SJSA1 (cell line): ENCODE measurements at places on chromosomes 11 and 22.

DNA sequence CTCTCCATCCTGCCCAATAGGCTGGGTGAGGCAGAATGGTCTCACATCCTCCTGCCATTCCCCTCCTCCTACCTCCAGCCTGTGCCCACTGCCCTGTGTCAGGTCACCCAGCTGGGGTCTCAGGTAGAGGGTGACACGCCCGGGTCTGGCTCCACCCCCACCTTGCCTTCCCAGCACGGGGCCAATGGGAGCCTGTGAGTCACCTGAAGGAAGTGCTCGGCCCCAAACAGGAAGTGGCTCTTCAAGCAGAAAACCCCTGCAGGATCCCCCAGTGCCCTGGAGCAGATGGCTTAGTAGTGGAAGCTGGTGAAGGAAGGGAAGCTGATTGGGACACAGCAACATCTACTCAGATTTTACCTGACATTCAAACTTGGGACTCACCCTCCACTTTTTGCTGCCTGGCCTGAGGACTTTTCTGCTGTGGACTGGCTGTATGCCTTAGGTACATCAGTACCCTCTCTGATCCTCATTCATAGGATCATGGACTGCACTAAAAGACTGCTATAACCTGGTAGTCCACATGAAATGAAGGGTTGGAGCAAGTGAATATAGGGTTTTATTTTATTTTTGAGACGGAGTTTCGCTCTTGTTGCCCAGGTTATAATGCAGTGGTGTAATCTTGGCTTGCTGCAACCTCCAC, 33.4 kb downstream of the GDPD5 start:
- DNase-seq: no peak

- DNase-seq: no peak
Observed at GRCh38 chr11:10201343-10201742, 92.7 kb downstream of the SBF2 start.

GRCh38 chr11:120807414-120808150, 216.3 kb upstream of the TBCEL start:
- peak; percentile 66 for DNase-seq

- no peak for DNase-seq
Observed at GRCh38 chr11:299081-299891, at the start of gene IFITM5. Gene IFITM5, minus strand, starts transcription at chr11:299526. Its CDS starts 36 bp downstream, at chr11:299490.

GRCh38 chr22:27331526-27332281, 469.9 kb downstream of the MN1 start:
- DNase-seq: no peak

DNA sequence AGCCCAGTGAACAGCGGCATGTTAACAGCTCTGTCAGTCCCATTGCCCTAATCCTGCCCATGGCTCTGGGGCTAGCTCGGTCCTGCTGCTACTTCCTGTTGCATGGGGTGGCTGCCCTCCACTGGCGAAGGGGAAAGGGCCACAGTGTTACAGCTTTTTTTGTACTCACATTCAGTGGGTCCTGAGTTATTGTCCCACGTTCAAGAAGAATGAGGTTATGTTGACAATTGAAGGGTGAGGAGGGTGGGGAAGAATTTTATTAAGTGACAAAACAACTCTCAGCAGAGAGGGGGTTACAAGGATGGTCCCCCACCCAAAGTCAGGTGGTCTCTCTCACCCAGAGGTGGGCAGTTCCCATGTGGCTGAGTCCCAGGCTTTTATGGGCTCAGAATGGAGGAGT, 17.7 kb upstream of the MS4A7 start:
- DNase-seq: no peak
